ENCODE measurements at places on chromosomes 12 and 14.

DNA sequence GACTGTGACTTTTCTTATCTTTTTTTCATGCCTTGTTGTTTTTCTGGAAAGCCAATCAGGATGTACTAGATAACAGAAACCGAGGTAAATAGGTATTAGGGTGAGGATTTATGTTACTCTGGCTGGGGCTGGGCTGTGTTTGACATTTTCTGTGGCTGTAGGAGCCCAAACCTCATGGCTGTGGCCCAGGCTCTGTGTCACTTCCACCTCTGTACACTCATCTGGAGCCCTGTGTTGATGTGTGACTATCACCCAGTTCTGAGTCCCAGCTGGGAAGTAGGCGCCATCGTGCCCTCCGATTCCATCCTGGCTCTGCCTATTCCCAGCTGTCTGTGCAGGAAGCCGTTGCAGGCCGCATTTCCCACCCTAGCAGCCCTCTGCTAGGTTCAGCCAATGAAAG is 1.6 kb upstream of the HHIPL1 start:
- DNase-seq: no peak

DNA sequence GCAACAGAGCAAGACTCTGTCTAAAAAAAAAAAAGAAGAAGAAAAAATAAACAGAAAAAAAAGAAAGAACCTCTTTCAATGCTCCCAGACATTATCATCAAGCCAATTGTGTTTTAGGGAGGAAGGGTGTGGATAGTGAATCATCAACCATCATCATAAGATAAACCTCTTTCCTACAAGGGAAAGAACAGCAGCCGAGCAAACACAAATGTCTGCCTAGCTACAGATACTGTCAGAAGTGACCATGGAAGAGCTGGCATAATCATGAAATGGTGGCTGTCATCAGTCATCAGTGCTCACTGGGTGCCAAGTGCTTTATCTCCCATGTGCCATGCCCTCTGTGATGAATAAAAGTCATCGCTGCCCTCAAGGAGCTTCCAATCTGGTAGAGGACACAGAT is 46.6 kb downstream of the SLC17A8 start:
- no peak for DNase-seq

- DNase-seq: no peak
Measured at GRCh38 chr12:48086327-48086726, 19.6 kb downstream of the SENP1 start.

DNA sequence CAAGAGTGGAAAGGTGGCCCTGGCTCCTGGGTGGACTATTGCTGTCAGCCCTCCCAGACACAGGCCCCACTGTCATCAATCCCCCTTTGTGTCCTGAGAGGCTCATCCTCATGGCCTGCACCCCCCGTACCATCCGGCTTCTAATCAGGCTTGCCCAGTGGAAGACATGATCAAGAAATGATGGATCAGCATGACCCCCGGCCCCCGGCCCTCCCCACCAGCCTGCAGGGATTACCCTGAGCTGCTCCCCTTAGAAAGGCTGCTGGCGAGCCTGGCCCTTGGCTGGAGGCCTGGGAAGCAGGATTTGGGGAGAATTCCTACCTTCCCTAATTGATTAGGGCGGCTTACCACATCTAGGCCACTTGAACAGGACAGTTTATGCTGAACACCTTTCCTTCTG is 171.2 kb downstream of the PIWIL1 start:
- DNase-seq: no peak

- DNase-seq: no peak
Measured at GRCh38 chr14:79077096-79077495, 906.9 kb downstream of the NRXN3 start.

- DNase-seq: no peak
Measured at GRCh38 chr12:48878548-48878947, 12.9 kb upstream of the RND1 start.

- no peak for DNase-seq
Measured at GRCh38 chr12:32471591-32472001, 72.2 kb downstream of the FGD4 start.

DNA sequence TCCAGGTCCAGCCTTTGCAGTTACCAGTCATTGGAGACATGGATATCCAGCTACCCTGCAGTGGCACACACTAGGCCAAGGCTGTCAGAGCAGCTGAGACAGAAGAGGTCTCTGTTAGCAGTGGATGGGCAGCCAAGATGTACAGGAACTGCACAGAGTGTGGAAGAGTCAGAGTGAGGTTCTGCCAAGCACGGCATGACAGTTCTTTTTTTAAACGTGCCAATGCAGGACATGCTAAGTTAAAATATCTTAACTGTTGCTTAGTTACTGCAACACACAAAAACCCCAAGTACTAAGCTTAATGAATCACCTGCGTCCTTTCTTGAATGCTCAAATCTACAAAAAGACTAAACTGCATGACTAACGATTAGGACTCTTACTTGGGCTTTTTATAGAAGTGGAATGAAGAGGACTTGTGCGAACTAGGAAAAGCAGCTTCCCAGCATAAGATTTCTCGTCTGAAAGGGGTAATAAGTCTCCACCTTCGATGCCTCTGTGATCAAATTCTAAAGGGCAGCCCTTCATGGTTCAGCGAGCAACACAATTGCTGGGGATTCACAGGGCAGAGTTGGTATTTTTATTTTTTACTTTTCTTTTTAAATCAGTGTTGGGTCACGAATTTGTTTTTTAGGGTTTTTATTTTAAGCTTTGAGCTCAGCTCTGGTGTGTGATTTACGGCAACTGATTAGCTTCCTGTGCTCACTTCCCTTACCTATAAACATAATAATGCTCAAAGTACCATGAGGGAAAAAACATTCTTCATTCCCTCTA is 20.6 kb downstream of the MAPK1IP1L start:
- DNase-seq: peak; percentile 36

DNA sequence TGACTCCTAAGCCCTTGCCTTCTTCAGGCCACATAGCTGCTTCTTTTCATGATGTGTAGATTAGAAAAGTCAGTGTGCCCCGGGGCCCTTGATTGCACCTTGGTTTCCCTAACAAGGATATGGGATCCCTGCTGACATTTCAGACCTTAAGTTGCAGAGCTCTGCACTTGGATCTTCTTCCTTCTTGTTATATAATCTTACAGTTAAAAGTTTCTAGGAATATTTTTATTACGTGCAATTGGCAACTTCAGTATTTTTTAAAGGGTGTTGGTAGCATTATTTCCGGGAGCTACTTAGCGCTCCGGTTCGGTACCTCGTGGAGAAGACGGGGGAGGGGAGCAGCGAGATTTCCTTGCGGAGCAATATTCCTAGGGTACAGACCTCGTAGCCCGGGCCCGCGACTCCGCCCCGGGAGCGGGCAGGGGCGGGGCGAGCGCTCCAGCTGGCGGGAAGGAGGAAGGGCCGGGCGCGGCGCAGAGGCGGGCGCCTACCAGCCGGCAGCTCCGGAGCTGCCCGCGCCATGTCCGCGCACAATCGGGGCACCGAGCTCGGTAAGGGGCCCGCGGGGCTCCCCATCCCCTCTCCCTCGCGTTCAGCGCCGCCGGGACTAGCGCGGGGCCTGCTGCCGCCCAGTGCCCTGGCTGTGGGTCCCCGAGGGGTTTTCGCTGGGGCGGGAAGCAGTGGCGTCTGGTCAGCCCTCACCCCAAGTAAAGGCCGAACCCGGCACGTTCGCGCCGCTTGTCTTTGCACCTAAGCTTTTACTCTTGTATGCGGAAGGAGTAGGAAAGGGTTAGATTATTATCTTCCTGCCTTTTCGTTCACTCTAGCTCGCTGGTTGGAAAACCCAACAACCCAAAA is at the start of gene DERA:
TSS of gene DERA (plus strand) at position 469 of the 858 bp plus-strand sequence. CDS start at position 521, 52 bp downstream.
- DNase-seq: peak; percentile 43

DNA sequence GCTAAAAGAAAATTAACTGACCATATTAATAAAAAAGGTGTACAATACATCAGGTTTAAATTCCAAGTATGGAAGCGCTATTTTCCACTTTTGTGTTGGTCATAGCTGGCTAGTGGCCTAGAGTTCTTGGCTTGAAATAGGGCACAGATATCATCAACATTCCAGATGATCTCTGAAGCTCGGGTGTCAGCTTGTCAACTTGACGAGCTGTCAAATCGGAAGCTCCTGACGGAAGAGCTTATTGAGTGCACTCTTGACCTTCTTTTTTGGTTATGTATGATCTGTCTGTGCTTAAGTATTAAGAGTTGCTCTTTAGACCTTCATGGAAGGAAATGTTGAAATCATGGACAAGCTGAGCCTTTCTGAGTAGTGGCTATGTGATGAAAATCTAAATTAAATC is 177.9 kb downstream of the APAF1 start:
- no peak for DNase-seq

- no peak for DNase-seq
Measured at GRCh38 chr14:37054144-37054543, 118.3 kb downstream of the SLC25A21 start.

- no peak for DNase-seq
Measured at GRCh38 chr12:28167981-28168485, 22.2 kb upstream of the CCDC91 start.

DNA sequence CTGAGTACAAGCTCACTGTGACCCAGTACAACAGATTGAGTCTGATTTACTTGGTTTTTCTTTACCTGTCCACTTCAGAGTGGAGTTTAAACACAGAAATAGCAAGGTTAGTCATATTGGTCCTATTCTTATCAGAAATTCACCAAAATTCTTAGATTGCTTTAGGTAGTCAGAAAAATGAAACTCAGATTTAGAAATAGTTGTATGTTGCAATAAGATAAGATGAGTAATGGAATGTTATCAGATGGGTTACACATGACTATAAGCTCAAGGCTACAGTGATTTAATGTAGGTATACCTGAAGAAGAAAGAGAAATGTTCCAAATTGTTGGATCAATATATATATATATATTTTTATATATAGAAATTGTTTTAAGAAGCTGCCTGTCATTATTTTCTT is 524.1 kb downstream of the LRFN5 start:
- no peak for DNase-seq

DNA sequence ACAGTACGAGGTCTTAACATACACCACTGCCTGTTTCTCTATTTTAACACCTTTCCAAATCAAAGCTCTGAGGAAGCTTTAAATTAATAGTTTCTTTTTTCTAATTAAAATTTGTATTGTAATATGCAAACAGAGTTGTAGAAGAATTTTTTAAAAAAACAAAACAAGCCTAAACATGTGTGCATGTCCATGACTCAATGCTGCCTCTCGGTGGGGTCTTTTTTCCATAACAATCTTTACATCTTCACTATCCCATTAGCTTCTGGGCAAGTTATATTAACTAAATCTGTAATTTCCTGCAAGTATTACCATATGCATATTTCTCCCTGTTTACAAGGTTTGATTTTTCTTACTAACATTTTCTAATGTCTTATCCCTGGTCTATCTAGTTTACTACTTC is 143.9 kb upstream of the NAV3 start:
- DNase-seq: no peak

GRCh38 chr12:42683266-42683665 is 93.7 kb upstream of the PRICKLE1 start:
- DNase-seq: no peak

DNA sequence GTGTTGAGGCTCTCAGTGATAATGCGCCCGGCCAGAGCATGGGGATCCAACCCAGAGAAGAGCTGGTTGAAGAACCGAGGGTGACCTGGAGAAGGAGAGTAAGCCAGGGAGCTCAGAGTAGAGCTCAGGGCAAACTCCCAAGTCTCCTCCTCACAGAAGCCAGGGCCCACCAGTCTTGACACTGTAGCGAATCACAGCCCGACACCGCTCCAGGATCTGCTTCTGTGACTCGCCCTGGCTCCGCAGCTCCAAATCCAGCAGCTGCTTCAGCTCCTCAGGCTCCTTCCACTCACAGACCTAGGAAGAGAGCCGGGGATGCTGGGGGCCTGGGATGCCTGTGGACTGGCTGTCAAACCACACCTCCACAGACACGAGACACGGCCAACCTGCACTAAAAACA is 8.2 kb upstream of the ZNF740 start:
- no peak for DNase-seq

GRCh38 chr14:64196814-64197411 is 97.3 kb downstream of the ESR2 start:
- DNase-seq: no peak

- DNase-seq: no peak
Measured at GRCh38 chr12:91328451-91328850, 145.8 kb upstream of the DCN start.
